Stimulated activated CD8-positive, alpha-beta memory T cell treated with anti-CD3 and anti-CD28 coated beads, Interleukin-7, amount 100 ng/mL, for 1 hour (primary cell): ENCODE measurements at places on chromosomes 3 and 15.
A peak's percentile ranks its signal among the peaks of the same experiment; 100 is the strongest.

DNA sequence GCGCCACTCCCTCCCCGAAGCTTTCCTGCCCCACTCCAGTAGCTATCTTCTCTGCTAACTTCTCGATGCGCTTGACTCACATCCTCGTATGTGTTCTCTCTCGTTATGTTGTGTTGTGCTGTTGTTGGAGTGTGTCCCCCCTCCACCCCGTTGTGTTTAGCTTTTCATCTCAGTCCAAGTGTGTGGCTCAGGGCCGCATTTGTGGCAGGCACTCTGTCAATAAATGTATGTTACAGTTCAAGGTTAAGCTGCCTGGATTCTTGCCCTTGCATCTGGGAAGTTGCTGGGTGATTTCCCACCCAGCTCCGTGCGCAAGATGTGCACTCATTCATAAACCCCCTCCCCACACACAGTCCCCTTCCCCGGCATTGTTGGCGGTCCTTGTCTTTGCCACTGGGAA is 71.9 kb downstream of the PGPEP1L start:
- DNase-seq = no peak

DNA sequence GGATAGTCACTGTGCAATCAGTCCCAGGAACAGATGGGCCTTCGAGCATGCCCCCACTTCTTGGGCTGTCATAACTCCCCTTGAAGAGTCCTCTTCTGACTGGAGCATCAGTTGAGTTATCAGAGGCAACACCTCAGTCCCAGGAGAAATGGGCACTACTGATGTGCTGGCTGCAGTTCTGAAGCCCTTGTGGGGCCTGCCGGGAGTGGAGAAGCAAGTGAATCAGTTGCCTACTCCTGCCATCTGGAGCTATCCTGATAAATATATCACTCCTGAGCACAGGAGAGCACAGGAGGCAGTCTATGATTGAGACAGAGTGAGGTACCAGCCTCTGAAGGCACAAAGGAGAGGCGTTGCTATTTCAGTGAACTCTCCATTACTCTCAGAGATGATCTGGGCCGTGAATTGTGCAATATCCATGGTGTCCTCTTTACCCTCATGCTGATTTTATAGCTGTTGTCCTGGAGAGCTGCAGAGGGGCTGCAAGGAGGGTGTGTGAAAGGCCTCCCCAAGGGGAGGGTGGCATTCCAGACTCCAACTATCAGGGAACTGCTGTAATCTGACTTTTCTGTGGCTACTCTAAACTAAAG is 344.2 kb upstream of the ROPN1 start:
- DNase-seq = no peak

DNA sequence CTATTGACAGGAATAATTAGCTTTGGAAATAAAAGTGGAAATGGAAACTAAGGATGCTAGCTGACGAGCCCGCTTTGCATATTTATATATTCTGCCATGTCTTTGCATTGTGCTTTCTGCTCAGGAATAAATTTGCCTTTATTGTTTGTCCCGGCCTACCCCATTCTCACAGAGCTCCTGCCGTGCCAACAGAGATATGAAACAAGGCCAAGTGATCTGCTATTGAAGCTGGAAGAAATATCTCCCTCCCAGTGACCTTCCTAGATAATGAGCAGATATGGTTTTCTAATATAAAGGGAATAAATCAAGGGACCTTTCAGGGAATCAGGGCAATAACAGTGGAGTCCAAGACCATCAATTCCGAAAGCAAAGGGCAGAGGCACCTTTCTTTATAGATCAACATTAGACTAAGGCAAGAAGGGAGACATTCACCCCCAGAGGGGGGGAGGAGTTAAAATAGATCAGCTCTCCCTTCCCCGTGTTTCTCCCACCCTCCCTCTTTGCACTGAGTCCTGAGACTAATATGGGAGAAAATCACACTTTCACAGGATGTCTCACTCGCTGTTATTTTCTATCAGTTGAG is 664.6 kb downstream of the AGBL1 start:
- DNase-seq = no peak

DNA sequence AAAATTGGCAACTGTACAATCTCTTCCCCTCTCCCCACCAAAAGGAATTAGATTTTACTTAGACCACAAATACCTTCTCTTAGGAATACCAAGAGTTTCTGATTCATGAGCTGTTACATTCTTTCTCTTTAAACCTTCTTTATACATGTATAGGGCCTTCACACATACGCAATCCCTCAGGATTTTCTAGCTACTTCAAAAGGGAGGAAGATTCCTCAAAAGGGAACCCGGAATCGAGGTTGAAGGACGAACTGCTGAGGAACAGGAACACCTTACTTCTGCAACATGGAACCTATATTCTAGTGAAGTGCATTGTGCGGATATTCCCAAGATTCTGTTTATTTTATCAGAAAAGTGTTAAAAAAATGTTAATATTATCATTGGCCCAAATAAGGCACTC is 52.3 kb downstream of the GABRB3 start:
- no peak for DNase-seq

DNA sequence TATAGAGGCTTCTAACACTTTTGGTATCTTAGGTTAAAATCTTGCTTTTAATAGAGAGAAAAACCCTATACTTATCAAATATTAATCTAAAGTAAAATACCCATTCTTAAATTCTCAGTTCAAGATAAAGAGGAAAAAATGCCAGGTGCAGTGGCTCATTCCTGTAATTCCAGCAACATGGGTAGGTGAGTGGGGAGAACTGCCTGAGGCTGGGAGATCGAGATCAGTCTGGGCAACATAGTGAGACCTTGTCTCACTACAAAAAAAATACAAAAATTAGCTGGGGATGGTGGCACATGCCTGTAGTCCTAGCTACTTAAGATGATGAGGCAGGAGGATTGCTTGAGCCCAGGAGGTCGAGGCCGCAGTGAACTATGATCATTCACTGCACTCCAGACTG is 135.8 kb downstream of the CLASP2 start:
- DNase-seq = no peak

DNA sequence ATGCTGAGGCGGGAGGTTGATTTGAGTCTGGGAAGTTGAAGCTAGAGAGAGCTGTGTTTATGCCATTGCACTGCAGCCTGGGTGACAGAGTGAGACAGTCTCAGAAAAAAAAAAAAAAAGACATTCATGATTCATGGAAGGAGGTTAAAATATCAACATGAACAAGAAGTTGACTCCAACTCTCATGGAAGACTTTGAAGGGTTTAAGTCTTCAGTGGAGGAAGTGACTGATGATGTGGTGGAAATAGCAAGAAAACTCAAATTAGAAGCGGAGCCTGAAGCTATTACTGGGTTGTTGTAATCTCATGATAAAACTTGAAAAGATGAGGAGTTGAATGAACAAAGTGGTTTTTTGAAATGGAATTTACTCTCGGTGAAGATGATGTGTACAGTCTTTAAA is 491.8 kb downstream of the SQOR start:
- no peak for DNase-seq

- no peak for DNase-seq
Observed at GRCh38 chr3:141955175-141955574, 78.7 kb downstream of the ATP1B3 start.

- no peak for DNase-seq
Observed at GRCh38 chr15:60840703-60841411, 361.9 kb upstream of the ICE2 start.

- no peak for DNase-seq
Observed at GRCh38 chr15:35928847-35929246, 382.9 kb upstream of the DPH6 start.

DNA sequence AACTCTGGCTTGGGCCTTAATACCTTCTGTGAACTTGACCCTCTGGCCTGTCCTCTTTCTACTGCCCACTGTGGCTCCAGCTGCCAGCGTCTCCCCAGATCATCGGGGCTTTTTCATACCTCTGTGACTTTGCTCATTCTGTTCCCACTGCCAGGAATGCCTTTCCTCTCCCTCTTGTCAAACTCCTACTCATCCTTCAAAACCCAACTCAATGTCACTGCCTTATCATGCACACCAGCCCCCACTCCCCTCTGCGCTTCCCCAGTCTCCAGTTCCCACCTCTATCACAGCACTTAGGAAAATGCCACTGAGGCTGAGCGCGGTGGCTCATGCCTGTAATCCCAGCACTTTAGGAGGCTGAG is 4.9 kb downstream of the ANPEP start:
- DNase-seq = no peak

DNA sequence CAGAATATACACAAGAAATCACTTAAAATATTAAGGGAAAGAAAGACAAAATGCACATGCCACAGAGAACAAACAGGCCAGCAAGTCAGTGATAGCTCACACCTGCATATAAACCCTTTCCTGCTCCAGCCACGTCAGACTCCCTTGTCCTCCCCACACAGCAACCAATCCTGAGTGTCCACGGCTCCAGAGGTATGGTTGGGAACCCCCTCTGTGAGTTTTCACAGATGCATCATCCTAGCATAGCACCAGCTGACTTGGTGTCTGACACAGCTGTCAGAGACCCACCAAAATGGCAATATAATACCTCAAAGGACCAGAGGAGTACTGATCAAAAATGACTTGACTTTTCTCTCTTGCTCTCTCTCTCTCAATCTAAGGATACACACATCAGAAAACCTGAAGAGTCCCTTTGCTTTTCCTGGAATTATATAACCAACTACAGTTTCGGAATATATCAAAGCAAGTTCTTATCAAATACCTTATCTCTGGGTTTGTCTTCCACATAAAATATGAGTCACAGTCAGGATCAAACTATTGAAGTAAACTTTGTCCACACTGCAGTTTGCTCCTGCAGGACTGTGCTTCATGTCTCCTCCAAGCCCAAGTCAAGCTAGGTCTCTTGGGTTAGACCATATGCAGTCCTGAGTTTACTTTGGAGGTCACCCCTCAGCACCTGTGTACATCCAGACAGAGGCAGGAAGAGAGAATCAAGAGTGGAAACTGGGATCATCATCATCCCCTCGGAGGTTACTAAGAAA is 187.1 kb upstream of the THBS1 start:
- no peak for DNase-seq

DNA sequence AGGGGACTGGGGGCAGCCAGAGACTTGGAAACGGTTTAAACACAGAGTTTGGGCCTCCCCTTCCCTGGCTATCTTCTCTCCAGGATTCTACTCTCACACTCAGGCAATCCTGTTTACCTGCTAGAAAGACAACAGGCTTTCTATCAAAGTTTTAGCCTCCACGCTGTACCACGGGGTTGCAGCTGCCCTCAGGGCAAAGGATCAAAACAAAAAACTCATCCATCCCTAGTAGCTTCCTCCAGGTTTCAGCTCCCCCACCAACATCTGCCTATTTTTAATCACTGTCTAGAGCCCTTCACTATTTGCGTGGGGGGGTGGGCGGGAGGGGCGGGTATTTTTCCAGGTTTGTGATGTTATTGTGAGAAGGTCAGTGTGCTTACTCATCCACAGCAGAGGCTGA is 286.8 kb upstream of the TRIM42 start:
- no peak for DNase-seq

- DNase-seq = no peak
Observed at GRCh38 chr3:129245141-129245540, 4.3 kb upstream of the COPG1 start.

- no peak for DNase-seq
Observed at GRCh38 chr3:5187920-5188418, 462 bp downstream of the EDEM1 start.

DNA sequence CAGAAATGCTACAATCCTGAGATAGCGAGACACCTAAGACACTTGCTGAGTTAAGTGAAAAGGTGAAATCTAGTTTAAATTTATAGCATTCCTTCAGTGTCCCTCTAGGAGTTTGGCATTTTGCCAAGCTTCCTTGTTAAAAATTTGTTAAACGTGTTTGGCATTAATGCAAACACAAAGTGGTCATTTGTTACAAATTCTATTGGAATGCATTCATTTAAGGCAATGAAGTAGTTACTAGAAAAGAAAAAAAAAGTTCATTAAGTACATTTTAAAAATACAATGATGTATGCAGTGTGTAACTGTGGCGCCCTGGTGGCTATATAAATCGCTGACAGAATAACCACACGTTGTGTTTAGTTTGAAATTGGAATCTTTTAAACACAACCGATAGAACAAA is 31.3 kb upstream of the WNT5A start:
- no peak for DNase-seq

DNA sequence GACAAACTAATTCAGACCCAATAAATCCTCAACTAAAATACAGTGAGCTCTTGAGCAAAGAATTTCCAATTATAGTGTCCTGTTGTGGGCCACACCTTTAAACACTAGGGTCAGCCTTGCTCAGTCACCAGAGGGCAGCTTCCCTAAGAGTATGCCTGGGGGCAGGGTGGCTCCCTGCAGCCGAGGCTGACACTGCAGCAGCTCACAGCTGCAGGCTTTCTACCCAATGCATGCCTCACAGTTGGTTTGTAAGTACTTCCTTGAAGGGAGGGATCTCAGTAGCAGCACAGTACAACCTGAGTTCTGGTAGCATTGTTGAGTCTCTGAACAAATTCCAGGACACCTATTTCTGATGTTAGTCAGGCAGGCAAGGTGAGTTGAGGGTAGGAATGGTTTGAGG is 335.6 kb downstream of the TUSC7 start:
- no peak for DNase-seq

DNA sequence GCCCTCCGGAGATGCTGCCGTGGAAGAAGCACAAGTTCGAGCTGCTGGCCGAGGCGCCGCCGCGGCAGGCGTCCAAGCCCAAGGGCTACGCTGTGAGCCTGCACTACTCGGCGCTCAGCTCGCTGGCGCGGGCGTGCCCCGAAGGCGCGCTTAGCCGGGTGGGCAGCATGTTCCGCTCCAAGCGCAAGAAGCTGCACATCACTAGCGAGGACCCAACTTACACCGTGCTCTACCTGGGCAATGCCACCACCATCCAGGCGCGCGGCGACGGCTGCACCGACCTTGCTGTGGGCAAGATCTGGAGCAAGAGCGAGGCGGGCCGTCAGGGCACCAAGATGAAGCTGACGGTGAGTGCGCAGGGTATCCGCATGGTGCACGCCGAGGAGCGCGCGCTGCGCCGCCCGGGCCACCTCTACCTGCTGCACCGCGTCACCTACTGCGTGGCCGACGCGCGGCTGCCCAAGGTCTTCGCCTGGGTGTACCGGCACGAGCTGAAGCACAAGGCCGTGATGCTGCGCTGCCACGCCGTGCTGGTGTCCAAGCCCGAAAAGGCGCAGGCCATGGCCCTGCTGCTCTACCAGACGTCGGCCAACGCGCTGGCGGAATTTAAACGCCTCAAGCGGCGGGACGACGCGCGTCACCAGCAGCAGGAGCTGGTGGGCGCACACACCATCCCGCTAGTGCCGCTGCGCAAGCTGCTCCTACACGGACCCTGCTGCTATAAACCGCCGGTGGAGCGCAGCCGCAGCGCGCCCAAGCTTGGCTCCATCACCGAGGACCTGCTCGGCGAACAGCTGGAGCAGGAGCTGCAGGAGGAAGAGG is 1.3 kb downstream of the FAM43A start:
- no peak for DNase-seq

DNA sequence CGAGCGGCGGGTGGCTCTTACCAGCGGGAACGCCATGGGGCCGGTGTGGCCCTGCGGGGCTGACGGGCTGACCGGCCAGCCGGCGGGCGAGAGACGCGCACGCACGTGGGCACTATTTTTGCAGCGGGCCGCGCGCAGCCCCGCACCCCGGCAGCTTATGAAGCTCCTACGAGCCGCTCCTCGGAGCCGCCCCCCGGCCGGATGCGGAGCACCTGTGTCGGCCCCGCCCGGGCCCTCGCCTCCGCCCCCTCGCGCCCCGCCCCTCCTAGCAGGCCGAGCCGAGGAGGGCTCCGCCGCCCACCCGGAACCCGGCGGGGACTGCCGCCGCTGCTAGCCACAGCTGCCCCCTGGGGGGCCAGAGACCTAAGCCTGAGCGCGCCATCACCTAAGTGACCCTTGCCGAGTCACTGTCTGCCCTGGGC is 683 bp upstream of the CPEB1 start:
- peak; percentile 20 for DNase-seq

GRCh38 chr3:182793663-182794454 is 555 bp downstream of the ATP11B start:
- DNase-seq = no peak

- no peak for DNase-seq
Observed at GRCh38 chr3:141413391-141413790, 45.1 kb downstream of the ZBTB38 start.
